ENCODE measurements at places on chromosomes 5 and 9.

- H3K36me3 ChIP-seq = no peaks in the 10 kb centered on the region
- peaks cover 3% of the 10 kb centered on the region for H3K27me3 ChIP-seq
Observed at GRCh38 chr5:125655156-125655555, 768.1 kb upstream of the GRAMD2B start.

DNA sequence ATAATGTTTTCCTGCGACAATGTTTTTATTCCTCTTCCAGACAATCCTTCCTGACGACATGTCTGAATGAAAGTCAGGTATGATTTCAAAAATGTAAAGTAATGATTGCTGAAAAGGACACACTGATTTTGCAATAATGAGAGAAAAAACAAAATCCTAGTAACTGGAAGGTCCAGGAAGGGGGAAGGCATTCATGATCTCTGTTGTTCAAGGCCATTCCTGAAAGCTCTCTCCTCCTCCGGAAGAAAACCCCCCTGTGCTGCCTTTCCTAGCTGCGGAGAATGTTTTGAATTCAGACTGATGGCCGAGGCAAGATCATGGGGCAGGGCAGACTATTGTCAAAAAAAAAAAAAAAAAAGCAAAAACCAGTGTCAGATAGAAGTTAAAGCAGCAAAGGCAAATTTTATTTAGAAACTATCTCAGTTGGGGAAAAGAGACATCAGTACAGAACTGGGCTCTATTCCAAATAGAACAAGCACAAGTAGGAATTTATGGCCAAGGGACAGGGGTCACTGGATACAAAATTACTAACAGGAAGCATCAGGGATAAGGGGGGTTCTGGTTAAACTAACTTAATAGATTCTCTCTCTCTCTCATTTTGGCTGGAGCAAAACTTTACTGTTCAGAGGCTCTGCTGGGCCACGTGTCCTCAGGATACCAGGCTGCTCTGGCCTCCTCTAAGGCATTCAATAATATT is 36.5 kb upstream of the CTSV start:
- H3K36me3 ChIP-seq = no peaks in the 10 kb centered on the region
- peaks cover 8% of the 10 kb centered on the region for H3K4me1 ChIP-seq
- DNase-seq = no peak
- H3K4me3 ChIP-seq = no peak overlapping the region
- no peak overlapping the region for H3K27ac ChIP-seq
- H3K27me3 ChIP-seq = peaks cover 53% of the 10 kb centered on the region

DNA sequence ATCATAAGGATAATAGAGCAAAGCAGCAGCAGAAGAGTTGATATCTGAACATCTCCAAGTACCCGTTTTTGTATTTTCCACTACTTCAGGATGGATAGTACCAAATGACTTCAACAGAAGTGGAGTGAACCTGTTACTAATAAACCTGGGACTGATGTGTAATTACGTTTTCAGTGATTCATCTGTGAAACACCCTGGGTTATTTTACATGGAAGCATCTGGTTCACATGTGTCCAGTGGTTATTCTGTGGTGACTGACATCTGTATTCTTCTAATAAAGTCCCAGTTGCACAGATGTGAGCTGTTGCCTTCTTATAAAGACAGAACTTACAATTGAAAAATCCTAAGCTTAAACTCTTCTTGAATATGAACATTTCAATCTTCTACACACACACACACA is 139.7 kb upstream of the VCAN start:
- H3K27me3 ChIP-seq = no peaks in the 10 kb centered on the region
- no peak overlapping the region for H3K4me3 ChIP-seq
- H3K4me1 ChIP-seq = no peaks in the 10 kb centered on the region
- H3K36me3 ChIP-seq = no peaks in the 10 kb centered on the region
- H3K27ac ChIP-seq = no peak overlapping the region

DNA sequence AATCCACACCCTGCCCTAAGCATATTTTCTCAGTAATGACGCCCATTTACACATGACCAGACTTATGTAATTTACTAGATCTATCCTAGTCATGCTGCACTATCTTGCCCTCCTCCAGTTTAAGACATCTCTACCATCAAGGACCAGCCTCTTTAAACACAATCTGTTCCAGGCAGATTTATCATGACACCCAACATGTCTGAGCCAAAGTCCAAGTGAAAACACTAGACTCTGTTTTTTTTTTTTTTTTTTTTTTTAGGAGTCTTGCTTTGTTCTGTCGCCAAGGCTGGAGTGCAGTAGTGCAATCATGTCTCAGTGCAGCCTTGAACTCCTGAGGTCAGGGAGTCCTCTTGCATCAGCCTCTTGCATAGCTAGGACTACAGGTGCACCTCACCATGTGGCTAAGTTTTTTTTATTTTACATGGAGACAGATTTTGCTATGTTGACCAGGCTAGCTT is 354.6 kb downstream of the ARRDC3 start:
- no peaks in the 10 kb centered on the region for H3K36me3 ChIP-seq
- H3K4me3 ChIP-seq = no peak overlapping the region
- DNase-seq = no peak

DNA sequence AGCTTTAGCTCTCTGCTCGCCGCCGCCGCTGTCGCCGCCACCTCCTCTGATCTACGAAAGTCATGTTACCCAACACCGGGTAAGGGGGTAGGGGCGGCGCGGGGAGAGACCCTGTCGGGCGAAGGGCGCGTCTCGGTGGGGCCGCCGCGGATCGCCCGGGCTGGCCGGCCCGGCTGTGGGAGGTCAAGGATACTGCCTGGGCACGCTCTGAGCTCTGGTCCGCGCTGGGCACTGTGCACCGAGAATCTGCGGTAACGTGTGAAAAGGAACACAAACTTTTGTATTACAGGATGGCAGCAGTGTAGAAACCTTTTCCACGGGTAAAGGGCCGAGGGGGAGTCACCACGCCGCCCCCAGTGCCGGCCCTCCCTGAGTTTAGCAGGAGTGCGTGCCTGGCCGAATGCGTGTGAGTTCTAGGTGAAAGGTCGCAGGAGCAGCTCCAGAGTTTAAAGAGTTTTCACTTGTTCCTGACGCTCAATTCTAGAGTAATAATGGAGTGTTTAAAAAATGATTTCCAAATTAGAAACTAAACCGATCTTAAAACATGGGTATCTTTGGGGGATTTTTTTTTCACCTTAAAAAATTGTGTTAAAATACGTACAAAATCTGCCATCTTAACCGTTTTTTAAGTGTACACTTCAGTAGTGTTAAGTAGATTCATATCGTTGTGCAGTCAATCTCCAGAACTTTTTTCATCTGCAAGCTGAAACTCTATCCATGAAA is at the start of gene HSDL2:
TSS of gene HSDL2 (plus strand) at position 7 of the 723 bp plus-strand sequence. CDS start at position 63, 56 bp downstream.
- no peaks in the 10 kb centered on the region for H3K27me3 ChIP-seq
- no peaks in the 10 kb centered on the region for H3K36me3 ChIP-seq
- peak within 1 kb of the TSS; percentile 99 for H3K4me3 ChIP-seq
- H3K27ac ChIP-seq = peak within 1 kb of the TSS; percentile 98
- H3K4me1 ChIP-seq = peaks cover 37% of the 10 kb centered on the region
- DNase-seq = peak; percentile 34

GRCh38 chr9:85914108-85914507 is 26.8 kb upstream of the NAA35 start:
- peaks cover 4% of the 10 kb centered on the region for H3K36me3 ChIP-seq
- no peak overlapping the region for H3K4me3 ChIP-seq
- no peaks in the 10 kb centered on the region for H3K4me1 ChIP-seq
- peaks cover 11% of the 10 kb centered on the region for H3K27me3 ChIP-seq
- H3K27ac ChIP-seq = no peak overlapping the region

DNA sequence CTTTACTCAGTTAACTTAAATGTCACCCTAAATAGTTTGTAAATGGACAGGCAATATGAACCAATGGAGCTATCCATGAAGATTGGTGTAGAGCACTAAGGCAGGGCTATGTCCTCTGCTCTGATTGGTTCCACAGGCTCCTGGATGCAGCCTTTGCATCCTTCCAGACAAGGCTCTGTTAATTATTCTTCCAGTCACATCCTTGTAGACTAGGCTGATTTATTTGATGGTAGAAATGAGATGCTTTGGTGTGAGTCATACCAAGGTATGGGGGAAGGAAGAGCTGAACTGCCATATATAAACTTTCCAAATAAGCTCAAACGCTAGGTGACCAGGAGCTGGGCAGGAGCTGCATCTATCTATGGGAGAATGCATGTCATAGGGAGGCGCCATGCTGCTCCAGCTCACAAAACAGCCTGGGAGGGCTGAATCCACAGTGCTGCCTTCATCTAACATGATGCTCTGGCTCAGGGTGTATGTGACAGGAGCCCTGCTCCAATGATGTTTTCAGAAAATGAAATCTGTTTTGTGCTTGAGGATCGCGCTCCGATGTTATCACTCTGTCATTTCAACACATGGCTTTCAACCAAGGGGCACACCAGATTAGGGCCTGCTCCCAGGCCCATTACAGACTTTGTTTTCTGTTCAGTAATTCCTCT is 818.0 kb upstream of the ZNF608 start:
- peaks cover 13% of the 10 kb centered on the region for H3K27me3 ChIP-seq
- no peaks in the 10 kb centered on the region for H3K36me3 ChIP-seq
- H3K27ac ChIP-seq = no peak overlapping the region
- H3K4me1 ChIP-seq = no peaks in the 10 kb centered on the region

DNA sequence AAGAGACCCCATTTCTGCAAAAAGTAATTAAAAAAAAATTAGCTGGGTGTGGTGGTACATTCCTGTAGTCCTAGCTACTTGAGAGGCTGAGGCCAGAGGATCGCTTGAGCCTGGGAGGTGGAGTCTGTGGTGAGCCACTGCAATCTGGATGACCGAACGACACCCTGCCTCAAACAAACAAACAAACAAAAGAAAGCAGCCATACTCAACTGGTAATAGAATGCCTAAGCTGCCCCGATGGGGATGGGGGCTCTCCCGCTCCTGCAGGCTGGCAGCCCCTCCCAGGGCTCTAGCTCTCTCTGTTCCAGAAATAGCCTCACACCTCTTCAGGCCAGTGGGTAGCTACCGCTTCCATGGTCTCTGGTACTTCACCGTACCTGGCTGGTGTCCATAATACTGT is 241.8 kb downstream of the FANCC start:
- H3K36me3 ChIP-seq = peaks cover 2% of the 10 kb centered on the region
- H3K27ac ChIP-seq = no peak overlapping the region
- no peaks in the 10 kb centered on the region for H3K4me1 ChIP-seq
- no peak for DNase-seq

DNA sequence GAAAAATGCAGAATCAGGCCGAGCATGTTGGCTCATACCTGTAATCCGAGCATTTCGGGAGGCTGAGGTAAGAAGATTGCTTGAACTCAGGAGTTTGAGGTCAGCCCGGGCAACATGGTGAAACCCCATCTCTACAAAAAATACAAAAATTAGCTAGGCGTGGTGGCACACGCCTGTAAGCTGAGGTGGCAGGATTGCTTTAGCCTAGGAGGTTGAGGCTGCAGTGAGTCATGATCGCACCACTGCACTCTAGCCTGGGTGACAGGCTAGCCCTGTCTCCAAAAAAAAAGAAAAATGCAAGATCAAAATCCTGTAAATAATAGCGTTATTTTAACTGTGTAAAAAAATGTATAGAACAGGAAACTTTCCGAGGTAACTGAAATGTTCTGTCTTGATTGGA is 39.4 kb downstream of the RNF44 start:
- no peaks in the 10 kb centered on the region for H3K27me3 ChIP-seq
- H3K36me3 ChIP-seq = peaks cover 32% of the 10 kb centered on the region
- no peaks in the 10 kb centered on the region for H3K4me1 ChIP-seq
- no peak overlapping the region for H3K27ac ChIP-seq

DNA sequence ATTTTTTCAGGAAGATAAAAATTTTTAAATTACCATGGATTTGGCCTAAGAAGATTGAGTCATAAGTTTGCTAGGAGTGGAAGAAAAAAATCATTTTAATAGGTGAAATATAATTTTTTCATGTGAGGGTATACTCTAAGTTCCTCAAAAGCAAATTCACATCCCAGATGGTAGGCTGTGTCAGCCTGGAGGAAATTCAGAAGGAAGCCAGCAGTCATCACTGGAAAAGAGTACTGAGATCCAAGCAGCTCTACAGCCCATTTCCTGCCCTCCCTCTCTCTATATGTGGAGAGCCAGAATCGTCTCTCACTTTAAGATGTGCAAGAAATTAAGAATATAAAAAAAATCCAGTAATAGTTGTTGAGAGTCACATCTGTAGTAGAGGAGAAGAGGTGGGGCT is 126.5 kb upstream of the CDH18 start:
- H3K4me1 ChIP-seq = no peaks in the 10 kb centered on the region
- no peaks in the 10 kb centered on the region for H3K27me3 ChIP-seq
- H3K4me3 ChIP-seq = no peak overlapping the region
- no peaks in the 10 kb centered on the region for H3K36me3 ChIP-seq

- H3K27me3 ChIP-seq = no peaks in the 10 kb centered on the region
- no peaks in the 10 kb centered on the region for H3K36me3 ChIP-seq
- H3K27ac ChIP-seq = peak overlapping the region; percentile 32
Observed at GRCh38 chr5:124728968-124729332, 17.5 kb downstream of the ZNF608 start.

- H3K4me3 ChIP-seq = no peak overlapping the region
- no peaks in the 10 kb centered on the region for H3K36me3 ChIP-seq
- no peak for DNase-seq
- H3K4me1 ChIP-seq = peaks cover 2% of the 10 kb centered on the region
Observed at GRCh38 chr9:79939819-79940218, 368.1 kb downstream of the TLE4 start.

- no peak for DNase-seq
- peaks cover 9% of the 10 kb centered on the region for H3K4me1 ChIP-seq
- H3K36me3 ChIP-seq = peaks cover 48% of the 10 kb centered on the region
Observed at GRCh38 chr9:135951889-135952663, 9.1 kb downstream of the UBAC1 start.

DNA sequence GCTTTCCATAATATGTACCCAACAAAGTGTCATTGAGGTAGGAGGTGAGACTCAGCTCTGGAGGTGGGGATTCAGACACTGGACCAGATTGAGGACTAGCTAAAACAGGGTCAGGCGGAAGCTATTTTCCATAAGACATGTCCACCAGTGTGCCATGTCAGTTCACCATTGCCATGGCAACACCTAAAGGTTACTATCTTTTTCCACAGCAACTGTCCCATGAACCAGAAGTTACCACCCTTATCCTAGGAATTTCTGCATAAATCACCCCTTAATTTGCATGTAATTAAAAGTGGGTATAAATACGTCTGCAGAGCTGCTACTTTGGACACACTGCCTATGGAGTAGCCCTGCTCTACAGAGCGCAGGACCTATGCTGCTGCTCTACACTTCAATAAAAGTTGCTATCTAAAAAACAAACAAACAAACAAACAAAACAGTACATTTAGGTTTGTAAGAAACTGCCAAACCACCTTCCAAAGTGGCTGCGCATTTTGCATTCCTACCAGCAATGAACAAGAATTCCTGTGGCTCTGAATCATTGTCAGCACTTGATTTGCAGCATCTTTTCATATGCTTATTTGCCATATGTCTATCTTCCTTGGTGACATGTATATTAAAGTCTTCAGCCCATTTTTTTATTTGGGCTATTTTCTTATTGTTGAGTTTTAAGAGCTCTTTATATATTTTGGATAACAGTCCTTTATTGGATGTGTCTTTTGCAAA is 18.0 kb upstream of the TRIM32 start:
- no peaks in the 10 kb centered on the region for H3K27me3 ChIP-seq
- H3K4me3 ChIP-seq = no peak overlapping the region
- DNase-seq = no peak
